T-helper 17 cell (primary cell): ENCODE measurements at places on chromosomes 2 and 18.

DNA sequence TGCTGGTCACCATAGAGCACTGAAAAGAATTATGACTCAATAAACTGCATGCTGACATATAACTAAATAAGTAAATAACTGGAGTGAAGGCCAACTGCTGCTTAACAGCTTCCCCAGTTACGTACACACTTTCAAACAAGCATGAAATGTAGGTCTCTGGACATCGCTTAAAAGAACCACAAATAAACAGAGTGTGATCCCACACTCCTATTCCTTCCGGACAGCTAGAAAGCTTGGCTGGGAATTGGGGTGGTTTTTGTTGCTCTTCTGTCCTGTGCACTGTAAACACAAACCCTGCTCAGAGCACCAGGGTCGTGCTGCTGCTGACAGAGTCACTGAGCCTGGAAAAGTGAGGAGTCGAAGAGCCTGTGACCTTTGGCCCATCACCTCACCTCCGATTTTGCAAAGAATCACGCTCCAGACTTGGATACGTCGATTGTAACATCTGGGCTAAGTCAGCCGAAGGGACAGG lies 162.7 kb upstream of the NT5C1B start:
- no peak for DNase-seq

GRCh38 chr2:177322801-177323261 lies 58.3 kb upstream of the NFE2L2 start:
- DNase-seq = no peak

GRCh38 chr2:39510140-39510539 lies 73.1 kb upstream of the MAP4K3 start:
- DNase-seq = no peak

- no peak for DNase-seq
Observed at GRCh38 chr2:229206548-229206947, 64.5 kb downstream of the PID1 start.

GRCh38 chr18:31490387-31490786 lies 7.6 kb upstream of the DSG2 start:
- no peak for DNase-seq

DNA sequence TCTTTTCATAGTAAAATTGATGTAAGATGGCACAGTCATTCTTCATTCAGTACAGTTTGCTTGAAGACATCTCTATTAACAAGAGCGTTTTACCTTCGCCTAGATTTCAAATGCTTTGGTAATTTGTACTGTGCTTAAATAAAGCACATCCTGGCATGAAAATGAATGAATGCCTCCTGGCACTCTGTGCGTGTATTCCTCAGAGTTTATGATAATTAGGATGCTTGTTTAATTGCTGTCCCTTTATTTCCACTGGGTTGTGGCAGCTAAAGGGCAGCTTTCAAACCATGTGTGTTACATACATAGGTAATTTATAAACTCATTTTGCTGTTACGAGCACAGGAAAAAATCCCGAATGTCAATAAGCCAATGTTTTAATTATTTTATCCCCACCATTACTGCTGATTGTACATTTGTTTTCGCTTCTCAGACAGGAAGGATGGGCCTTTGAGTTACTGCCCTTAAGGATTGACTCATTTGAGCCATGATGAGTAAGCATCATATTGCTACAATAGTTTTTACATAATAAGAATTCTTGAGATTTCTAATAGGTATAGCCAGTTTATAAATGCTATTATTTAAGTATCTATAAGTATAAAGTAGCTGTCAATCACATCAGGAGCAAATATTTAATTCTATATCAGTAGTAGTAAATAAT lies 516.5 kb downstream of the XIRP2 start:
- DNase-seq = no peak

DNA sequence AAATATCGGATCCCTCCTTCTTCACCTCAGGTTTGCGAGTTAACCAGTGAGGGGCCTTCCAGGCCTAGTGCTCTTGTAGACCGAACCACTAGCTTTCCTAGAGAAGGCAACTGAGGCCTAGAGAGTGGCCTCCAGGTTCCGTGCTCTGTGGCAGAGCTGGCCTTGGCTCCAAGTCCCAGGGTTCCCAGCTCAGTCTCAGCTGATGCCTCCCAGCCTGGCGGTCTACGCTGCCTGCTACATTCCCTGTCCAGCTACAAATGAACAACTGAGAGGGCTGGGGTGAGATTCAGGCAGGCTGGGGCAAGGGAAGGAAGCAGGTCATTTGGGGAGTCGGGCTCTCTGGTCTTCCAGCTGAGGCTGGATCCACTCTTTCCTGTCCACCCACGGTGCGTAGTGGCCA lies 2.3 kb downstream of the STEAP3 start:
- no peak for DNase-seq

DNA sequence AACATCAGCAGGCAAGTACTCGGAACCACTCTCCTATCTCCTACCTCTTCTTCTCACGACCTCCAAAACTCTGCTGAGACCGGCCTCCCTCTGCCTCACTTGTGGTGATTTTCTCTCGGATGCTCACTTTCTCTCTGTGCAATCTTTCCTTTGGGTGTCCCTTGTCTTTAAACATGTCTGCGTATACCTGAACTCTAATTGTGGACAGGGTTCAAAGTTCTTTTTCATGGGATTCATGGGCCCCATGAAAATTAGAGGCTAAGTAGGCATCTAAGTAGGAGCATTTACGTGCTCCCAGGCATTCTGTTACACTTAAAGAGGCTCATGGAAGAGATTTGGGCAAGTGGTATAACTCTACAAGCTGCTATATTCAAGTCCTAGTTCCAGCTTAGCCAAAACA lies 2.1 kb upstream of the PPP1CB start:
- DNase-seq = no peak

GRCh38 chr2:213306316-213306942 lies 22.2 kb downstream of the SPAG16 start:
- DNase-seq = no peak

DNA sequence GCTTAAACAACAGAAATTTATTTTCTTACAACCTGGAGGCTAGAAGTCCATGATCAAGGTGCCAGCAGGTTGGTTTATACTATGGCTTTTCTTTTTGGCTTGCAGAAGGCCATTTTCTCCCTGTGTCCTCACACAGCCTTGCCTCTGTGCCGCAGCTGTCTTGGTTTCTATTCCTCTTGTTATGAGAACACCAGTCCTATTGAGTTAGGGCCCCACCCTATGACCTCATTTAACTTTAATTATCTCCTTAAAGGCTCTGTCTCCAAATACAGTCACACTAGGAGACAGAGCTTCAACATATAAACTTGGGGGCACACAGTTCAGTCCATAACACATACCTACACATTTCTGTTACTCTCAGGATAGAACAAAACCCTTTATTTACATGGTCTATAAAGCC lies 17.3 kb upstream of the RHOB start:
- DNase-seq = no peak

GRCh38 chr2:165539985-165540384 lies 70.5 kb downstream of the CSRNP3 start:
- no peak for DNase-seq

GRCh38 chr2:25447018-25447417 lies 105.3 kb upstream of the DNMT3A start:
- DNase-seq = no peak

- no peak for DNase-seq
Observed at GRCh38 chr2:184730288-184730687, 132.0 kb downstream of the ZNF804A start.

- DNase-seq = no peak
Observed at GRCh38 chr2:137823196-137823595, 141.1 kb upstream of the HNMT start.

- DNase-seq = no peak
Observed at GRCh38 chr18:46345181-46345465, 240.9 kb downstream of the HAUS1 start.

DNA sequence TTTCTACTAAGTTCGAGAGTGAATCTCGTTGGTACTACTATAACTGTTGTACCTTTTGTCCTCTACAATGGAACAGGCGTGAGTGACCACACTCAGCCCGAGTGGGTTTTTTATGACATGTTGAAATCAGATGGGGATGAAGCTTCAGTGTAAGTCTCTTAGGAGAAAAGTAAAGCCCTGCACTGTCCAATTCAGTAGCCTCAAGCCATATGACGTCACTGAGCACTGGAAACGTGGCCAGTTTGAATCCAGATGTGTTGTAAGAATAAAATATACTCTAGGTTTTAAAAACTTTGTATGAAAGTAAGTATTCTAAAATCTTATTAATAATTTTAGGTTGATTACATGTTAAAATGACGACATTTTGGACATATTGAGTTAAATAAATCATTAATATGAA lies 101.7 kb upstream of the SP3 start:
- DNase-seq = no peak

GRCh38 chr2:115075800-115076199 lies 633.4 kb downstream of the DPP10 start:
- DNase-seq = no peak

- no peak for DNase-seq
Observed at GRCh38 chr2:39094717-39095363, 26.0 kb downstream of the SOS1 start.

DNA sequence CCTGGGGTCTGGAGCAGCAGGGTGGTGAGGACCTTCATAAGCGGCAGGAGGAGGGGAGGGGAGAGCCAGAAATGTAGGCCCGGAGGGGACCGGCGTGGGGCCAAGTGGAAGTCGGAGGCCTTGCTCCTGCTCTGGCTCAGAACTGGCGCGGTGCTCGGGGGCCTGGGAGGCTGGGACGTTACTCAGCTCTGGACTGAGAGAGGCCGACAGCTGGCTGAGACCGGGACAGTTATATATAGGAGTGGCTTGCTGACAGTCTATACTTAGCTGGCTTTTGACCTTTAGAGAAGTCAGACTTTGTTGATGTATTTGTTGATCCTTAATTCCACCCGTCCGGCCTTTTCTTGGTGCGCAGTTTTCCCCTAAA lies 15.7 kb downstream of the IGFBP5 start:
- no peak for DNase-seq

DNA sequence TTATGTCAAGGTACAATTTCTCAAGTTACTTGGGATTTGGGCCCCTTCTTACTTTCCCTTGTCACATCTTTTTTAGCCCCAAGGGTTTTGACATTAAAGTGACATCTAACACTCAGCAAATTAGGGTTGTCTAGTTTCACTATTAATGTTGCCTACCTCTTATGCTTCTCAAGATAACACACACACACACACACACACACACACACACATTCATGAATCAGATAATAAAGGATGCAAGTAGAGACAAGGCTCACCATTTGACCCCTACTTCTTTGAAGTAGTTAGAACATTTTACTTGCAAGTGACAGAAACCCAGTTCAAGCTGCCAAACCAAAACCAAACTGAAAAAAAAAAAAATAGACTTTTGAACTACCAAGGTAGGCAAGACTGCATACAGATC lies 138.8 kb downstream of the TRIB2 start:
- no peak for DNase-seq

DNA sequence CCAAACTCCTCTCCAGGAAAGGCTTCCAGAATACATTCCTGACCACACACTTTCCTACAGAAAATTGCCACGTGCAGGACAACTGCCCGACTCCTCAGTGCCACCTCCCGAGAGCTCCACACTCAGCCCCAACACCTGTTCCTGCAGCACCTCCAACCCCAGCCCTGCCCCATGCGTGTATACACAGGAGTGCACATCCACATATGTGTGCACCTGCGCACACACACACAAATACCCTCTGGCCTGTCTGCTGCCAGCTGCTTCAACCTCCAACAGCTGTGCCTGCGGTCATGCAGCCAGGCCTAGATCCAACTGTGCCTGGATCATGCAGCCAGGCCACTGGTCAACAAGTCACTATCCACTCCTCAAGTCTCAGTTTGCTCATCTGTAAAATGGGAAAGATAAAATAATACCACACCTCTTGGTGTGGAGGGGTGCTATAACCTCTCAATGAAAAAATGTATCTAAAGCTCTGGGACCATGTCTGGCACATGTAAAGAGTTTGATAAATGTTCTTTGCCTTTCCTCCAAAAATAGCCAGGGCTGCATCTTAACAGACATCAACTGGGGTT lies 152.1 kb upstream of the ID2 start:
- no peak for DNase-seq

GRCh38 chr2:113711851-113712250 lies 44.6 kb downstream of the SLC35F5 start:
- no peak for DNase-seq

DNA sequence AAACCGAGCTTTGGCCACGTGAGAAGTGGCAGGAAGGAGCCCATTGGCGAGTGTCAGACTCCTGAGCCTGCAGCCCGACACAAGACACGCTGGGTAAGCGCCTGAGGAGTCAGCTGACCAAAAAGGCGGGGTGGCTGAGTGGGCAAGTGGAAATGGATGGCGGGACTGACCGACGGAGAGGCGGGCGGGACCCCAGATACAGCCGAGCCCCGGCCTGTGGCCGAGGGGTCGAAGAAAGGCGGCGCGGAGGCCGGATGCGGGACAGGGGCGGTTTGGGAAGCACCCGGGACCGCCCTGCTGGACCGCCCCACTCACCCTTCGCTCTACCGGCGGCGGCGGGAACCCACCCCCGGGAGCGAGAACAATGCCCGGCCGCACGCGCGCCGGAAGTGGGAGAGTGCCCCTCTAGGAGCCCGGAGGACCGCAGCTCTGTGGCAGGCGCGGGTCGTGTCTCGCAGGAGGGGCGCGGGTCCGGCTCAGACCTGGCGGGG lies 22.8 kb downstream of the ZSCAN30 start:
- DNase-seq = peak; percentile 48

DNA sequence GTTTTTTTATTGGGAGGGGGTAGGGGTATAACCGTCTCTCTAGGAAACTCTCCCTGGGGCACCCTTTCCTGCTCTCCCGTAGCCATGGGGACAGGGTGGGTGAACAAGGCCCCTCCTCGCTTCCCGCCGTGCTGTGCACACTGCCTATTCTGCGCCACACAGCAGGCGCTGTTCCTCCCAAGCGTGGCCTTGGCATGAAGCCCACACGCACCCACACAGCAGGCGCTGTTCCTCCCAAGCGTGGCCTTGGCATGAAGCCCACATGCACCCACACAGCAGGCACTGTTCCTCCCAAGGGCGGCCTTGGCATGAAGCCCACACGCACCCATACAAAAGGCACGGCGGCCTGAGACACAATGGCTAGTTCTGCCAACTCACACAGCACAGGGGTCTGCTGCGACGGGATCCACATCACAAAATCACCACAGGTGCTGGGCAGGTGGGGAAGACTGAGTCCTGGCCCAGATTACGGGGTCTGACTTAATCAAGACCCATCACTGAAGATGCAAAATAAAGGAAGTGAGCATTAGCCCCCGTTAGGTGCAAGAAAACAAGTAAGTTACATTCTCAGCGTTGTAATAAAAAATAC lies 46.6 kb upstream of the TPO start:
- no peak for DNase-seq

GRCh38 chr2:235810252-235810651 lies 316.4 kb downstream of the AGAP1 start:
- DNase-seq = no peak

DNA sequence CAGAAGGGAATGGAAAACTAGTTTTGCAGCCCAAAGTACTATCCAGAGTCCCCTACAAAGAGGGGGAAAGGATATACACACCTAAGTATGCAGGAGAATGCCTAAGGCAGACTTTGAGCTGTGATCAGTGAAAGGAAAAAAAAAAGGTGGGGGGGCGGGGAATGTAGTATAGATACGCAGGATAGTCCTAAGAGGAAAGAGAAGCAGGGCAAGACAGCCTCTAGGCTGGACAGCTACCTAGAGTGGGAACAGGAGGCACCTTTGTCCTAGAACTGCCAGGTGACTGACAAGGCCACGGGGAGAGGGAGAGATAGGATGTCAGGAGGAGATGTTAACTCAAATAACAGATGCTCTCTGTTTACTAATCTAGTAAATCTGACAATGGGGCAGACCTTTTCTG lies 6.0 kb downstream of the REEP1 start:
- DNase-seq = no peak

GRCh38 chr2:236237468-236238190 lies 26.6 kb downstream of the ASB18 start:
- no peak for DNase-seq

- no peak for DNase-seq
Observed at GRCh38 chr2:96197546-96198255, 10.9 kb downstream of the STARD7 start.

GRCh38 chr2:238081150-238081549 lies 19.0 kb upstream of the ESPNL start:
- DNase-seq = no peak
